ENCODE measurements at places on chromosomes 1 and 21.

DNA sequence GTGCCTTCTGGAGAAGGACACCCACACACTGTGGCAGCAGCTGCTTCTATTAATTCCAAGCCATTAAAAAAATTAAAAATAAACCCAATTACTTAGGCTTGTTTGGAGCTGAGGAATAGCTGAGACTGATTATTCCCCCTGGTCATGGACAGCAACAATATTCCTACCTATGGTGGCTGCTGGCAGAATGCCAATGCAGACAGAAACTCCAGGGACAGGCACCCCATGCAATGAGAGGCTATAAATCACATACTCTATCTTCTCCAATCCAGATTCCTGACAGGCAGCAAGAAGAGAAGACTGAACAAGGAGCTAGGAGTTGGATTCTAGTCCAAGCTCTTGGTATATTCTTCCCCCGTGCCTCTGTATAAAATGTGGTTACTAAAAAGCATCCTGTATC is 275.4 kb upstream of the BEND5 start:
- DNase-seq, result no peak

GRCh38 chr1:27529704-27530018 is 39.7 kb upstream of the WASF2 start:
- no peak for DNase-seq

DNA sequence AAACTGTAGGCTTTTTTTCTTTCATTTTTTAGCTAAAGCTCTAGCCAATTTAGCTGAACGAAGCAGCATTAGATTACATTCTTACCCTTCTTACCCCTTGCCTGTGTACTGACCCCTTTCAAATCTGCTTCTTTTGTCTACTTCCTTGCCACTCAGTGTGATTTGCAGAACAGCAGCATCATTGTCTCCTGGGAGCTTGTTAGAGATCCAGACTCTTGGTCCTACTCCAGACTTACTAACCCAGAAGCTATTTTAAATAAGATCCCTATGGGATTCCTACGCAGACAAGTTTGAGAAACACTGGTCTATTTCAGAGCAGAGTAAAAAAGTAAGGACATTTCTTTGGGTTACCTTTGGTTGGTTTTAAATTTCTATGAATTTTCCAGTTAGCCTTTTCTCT is 13.8 kb downstream of the LRRC39 start:
- no peak for DNase-seq

DNA sequence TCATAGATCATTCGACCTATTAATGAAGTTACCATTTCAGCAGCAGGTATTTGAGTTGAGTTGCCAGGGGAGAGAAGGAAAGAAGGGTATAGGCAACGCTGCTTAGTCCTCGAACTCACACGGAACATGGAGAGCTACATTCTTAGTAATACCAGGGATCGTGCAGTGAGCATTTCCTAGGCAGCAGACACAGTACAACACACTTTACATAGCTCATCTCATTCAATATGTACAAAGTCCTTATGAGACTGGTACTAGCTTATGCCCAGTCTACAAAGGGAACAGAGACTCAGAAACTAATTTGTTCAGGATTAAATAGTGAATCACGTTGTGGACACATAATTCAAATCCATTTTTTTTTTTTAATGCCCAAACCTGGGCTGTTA is 25.6 kb downstream of the IRF2BP2 start:
- no peak for DNase-seq

DNA sequence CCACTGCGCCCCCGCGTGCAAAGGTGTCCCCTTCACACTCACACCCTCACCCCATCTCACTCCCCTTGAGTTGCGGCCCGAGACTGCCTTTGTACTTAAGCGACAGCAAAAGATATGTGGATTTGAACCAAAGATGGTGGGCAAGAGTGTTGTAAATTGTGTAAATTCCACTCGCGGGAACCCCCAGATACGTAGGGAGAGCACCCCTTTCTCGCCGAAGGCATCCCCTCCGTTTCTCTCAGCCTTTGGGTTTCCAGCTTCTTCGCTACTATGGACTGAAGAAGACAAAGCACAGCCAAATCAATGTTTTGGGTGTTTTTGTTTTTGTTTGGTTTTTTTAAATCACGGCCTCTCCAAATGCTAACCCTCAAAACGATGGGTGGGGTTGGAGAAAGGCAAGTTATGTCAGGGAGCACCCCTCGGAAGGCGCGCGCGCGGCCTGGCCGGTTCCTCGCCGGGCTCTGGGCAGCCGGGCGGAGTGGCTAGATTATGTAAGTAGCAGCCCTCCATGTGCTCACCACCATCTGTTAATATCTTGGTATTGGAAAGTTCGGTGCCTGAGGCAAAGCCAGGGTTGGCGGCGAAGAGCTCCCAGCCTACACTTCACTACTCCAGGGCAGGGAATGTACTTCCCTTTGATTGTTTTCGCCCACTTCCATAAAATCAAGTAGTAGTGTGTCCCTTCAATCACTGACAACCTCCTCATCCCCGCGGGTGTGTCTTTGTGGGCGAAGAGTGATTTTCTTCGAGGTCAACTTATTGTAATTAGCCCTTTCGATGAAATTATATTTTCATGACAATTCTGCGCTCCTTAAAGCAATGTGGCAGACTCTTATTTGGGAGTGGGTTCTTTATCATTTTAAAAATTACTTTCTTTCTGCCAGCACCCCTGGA is 4.0 kb upstream of the PROX1 start:
- DNase-seq, result no peak

DNA sequence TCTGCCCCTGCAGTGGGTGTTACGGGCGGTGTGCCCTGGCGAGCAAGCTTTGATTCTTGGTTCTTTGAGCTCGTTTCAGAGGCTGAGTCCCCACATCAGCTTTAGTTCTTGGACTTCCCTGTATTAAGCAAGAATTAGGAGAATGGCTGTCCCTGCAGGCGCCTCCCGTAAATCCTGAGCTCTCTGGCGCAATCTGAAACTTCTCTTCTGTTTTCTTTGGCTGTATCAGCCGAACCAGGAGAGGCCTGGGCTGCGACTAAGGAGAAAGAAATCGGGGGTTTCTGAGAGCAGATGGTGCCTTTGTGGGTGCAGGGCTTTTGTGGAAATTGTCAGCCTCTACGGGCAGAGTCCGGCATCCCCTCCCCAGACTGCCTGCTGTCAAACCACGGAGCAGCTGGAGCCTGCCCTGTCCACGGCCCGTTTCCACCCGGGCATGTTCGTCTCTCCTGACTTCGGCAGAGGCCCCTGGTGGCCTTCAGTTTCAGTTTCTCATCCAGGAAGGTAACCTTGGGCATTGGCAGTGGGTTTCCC is 17.9 kb downstream of the CSTB start:
- DNase-seq, result no peak
